Posterior vena cava (tissue), 2 donors: ENCODE measurements at places on chromosomes 16 and 17. TPM values are rescaled to one million over a fixed set of nuclear protein-coding genes. Genes with fewer than 3 reads are reported as not detected.

- DNase-seq, result no peak
Measured at GRCh38 chr17:1144162-1144561, 35.6 kb downstream of the ABR start.

DNA sequence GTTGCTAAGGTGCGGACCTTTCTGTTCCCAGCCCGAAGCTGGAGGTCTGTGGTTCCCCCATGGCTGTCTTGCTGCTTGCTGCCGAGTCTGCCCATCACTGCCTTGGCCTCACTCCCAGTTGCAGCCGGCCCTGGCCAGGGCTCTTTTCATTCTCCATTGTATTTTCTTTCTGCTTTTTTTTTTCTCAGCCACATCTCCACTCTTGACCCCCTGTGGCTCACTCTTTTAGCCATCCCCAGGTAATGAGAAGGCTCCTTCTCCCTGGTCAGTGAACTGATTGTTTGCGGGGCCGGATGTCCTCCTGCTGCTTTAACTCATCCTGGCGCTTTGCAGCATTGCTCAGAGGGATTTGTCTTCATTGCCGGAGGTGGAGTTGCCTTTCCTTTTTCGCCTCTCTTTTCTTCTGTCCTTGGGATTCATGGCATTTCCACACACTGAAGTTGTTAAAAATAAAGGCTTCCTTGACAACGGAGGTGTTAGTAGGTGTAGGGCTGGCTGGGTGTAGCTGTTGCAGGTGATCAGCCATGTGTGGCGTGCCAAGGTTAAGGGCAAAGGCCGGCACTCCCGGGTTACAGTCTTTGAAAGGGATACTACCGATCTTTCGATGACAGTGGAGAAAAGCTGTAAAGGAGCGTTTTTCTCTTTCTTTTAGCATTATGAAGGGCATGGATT, 34.1 kb downstream of the MAP2K6 start:
- no peak for DNase-seq

DNA sequence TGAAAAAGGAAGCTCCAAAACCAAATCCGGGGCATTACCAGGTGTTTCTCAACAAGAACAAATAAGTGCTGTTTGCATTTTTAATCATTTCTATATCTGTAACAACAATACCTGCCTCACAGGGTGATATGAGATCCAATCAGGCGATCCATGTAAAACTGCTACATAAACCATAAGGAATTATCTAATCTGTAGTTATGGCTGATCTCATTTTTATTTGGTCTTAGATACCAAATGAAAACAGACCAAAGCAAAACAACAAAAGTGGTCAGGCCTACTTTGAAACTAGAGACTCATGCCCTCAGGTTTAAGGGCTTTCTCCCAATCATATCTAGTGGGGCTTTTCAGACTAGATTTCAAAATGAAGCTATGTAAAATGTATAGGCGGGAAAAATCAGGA, 28.3 kb downstream of the XPO6 start:
- no peak for DNase-seq

DNA sequence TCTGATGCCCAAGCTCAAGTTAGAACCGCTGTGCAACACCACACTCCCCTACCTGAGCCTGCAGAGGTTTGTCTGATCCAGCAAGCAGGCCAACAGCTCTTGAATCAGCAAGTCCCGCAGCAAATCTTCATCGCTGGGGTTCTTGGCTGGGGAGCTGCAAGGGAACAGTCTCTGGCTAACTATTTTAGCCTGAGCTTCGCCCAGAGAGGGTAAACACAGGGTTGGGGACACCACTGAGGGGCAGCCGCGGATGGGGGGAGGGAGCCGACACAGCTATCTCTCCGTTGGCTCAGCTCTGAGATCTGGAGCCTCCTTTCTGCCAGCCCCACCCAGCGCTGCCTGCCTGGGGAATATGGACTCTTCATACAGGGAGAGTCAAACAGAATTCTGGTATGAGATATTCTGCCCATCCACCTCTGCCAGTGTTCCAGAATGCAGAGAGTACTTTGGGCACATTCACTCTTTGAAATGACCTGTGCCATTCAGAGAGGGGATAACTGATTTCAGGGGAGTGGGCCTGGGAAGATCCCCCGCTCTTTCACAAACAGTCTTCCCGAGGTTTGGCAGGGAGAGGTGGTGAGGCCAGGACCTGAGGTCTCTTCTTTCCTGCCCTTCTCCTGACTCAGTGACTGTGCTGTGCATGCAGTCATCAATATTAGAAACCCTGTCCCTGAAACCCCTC, 7.4 kb downstream of the GIP start:
- no peak for DNase-seq

- no peak for DNase-seq
Measured at GRCh38 chr17:10628756-10629155, 28.4 kb downstream of the MYH3 start.

- no peak for DNase-seq
Measured at GRCh38 chr17:64259922-64260321, 3.1 kb downstream of the TEX2 start.

- no peak for DNase-seq
Measured at GRCh38 chr16:17307504-17307903, 163.3 kb downstream of the XYLT1 start.

- DNase-seq, result no peak
Measured at GRCh38 chr16:78256686-78257375, 157.4 kb downstream of the WWOX start.

DNA sequence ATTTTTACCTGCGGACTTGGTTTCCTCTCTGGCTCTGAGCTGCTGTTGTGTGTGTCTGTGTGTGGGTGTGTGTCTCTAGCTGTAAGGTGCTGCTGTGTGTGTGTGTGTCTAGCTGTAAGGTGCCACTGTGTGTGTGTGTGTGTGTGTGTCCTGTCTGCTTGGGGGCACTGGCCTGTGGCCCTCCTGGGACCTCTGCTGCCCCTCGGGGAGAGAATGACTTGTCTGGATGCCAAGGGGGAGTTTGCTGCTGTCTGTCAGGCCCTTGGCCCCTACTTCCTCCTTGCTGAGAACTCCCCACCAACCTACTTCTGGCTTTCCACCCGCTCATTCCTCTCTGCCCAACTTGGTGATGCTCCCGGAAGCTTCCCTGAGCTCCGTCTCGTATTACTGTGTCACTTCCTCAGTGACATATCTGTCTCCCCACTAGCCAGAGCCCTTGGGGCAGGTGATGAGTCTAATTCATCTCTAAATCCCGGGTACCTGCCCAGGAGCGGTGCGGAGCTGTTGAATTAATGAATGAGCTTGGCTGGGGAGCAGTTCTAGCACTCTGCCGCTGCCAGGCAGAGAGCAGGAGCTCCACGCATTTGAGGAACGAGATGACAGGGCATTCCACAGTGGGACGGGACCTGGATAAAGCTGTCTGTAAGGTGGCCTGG, 3.5 kb upstream of the LASP1NB start:
- peak; percentile 78 for DNase-seq

DNA sequence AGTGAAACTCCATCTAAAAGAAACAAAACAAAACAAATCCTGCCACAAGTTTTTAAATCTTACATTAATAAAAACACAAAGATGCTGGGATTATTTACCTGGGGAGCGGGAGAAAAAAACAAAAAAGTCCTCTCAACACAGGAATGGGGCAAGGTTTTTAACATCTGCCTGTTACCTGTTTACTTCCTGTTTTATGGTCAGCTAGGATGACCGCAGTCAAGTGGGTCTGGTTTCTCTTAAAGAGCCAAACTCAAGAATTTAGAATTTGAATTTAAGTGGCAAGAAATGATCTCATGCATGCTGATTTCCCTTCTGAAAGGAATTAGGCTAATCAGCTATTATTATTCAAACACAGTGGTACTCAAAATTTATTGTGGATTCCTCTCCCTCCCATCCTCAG, 39.7 kb upstream of the TBC1D3K start:
- DNase-seq, result no peak

Gene WFDC1
- total RNA-seq, result 93.6 TPM

Gene KIF19
- total RNA-seq, result 1.4 TPM

Gene C1QTNF8
- total RNA-seq, result not detected

Gene DLX4
- not detected for total RNA-seq

Gene SLC12A3
- not detected for total RNA-seq

Gene CSH1
- total RNA-seq, result not detected

Gene BCO1
- total RNA-seq, result not detected
